Fibroblast of gingiva (primary cell): ENCODE measurements at places on chromosomes 5 and 9.

- peak; percentile 90 for DNase-seq
These were observed at the start of gene TPM2 for GRCh38 chr9:35689542-35690293. TSS of gene TPM2 (minus strand) at chr9:35689925. CDS start at chr9:35689817, 108 bp downstream.

DNA sequence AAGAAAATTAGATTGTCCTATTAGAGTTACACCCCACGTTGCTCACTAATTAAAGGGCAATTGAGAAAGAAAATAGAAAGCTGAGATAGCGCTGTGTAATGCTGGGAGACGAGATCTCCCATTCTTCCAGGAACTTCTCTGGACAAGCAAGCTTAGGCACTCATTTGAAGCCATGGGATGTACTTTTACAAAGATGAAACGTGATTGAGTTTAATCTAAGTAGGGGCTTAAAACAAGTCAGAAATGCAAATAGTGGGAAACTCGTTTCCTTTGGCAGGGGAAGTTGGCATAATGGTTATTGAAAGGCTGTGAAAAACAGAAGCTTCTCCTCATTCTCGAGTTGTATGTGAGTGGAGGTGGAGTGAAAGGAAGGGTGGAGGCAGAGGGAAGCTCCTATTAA, 3.7 kb downstream of the PRDM6 start:
- DNase-seq = no peak

DNA sequence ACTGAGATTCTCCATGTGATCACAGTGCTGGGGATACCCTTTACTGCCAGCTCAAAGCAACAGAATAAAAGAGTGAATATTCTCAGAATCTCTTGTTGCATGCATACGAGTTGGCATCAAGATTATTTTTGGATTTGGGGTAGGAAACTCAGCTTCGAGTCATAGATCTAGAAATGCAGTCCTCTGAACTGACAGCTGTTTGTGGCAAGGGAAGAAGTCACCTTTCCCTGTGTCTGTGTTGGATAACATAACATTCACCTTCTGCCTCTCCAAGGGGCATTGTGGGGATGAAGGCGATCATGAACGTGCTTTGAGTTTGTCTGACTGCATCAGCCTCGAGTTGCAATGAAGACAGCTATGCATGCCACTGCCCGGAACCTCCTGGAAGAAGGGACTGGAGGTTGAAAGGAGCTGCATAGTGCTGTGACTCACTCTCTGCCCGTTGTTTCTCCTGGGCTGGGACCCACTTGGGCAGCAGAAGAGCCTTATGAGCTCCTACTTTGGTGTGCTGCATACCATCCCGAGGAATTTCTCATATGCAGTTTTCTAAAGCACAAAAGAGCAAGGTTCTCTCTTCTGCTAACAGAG, 231.7 kb downstream of the ARHGAP26 start:
- DNase-seq = peak; percentile 48

- DNase-seq = no peak
These were observed 1174.8 kb downstream of the MAT2B start for GRCh38 chr5:164680216-164680615.

DNA sequence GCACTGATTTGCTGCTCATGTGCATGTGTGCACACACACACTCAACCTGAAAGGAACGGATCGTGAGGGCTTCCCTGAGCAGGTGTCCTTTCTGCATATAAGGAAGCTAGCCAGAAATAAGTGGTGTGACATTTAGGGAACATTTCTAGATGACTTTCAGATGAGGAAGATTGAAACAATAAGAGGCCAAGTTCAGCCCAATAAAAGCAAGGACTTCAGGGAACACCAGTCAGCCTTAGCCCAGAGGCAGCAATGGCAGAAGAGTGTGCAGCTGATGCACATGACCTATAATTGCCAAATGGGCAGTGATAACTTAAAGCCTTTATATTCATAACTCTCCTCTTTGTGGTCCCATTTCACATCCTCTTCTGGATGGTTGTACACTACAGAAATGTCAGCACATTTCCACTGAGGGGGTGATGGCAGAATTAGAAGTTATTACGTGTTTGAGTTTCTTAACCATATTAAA, 255.5 kb downstream of the TRIM32 start:
- no peak for DNase-seq

GRCh38 chr5:170537451-170538095, 33.8 kb downstream of the KCNIP1 start:
- DNase-seq = no peak

DNA sequence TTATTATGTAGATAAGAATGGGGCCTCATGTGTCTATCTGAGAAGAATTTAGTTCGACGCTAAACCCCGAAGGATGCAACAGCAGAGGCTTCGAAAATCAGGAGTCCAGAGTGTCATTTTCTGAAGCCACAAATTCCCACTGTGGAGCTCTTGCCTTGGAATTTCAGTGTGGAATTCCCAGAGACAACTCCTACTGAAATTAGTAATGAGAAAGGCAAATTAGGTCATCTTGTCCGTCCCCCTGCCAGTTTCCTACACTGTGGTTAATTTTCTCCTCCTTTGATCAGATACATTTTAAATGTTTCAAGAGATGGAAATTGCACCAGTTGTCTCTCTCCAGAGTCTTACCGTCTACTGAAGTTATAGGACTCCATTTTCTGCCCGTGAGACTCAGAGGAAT, 633.6 kb downstream of the BNC2 start:
- peak; percentile 20 for DNase-seq

DNA sequence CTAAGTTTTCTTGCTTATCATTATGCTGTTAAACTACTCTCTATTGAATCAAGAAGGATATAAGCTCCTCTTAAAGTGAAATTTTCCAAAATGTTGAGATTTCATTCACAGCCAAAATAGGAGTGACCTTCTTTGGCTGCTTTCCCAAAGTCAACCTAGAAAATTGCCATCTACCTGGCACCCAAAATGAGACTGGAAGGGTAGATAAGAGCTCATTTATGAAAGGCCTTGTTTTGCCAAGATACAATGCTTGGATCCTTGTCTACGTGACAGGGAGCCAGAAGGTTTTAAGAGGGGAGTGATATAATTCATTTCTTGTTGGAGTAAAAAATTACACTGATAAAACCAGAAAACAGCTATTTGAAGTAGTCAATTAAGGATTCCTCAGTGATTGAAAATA, 287.1 kb downstream of the IZUMO3 start:
- DNase-seq = no peak

DNA sequence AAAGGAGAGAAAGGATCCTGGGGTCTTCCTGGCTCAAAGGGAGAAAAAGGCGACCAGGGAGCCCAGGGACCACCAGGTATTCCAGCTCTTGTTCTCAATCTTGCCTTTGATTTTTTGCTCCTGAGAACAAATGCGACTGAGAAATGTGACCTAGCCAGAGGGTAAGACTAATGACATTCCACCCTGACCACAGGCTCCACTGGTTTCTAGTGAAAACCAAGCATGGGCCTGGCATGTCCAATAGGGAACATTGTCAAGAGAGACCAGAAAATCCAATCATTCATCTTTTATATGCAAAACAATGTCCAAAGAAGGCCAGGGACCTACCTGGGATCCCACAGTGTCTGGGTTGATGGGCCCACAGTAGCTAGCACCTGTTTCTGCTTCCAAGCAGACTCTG, 50.3 kb upstream of the TGFBR1 start:
- DNase-seq = no peak

GRCh38 chr9:108434502-108434901, 421.3 kb downstream of the ACTL7B start:
- peak; percentile 63 for DNase-seq

GRCh38 chr5:66931651-66932050, 264.9 kb downstream of the CD180 start:
- DNase-seq = no peak

- DNase-seq = no peak
These were observed 49.2 kb downstream of the ITGA2 start for GRCh38 chr5:53038196-53038847.

GRCh38 chr9:137276473-137277328, 825 bp upstream of the TOR4A start:
- DNase-seq = peak; percentile 63

DNA sequence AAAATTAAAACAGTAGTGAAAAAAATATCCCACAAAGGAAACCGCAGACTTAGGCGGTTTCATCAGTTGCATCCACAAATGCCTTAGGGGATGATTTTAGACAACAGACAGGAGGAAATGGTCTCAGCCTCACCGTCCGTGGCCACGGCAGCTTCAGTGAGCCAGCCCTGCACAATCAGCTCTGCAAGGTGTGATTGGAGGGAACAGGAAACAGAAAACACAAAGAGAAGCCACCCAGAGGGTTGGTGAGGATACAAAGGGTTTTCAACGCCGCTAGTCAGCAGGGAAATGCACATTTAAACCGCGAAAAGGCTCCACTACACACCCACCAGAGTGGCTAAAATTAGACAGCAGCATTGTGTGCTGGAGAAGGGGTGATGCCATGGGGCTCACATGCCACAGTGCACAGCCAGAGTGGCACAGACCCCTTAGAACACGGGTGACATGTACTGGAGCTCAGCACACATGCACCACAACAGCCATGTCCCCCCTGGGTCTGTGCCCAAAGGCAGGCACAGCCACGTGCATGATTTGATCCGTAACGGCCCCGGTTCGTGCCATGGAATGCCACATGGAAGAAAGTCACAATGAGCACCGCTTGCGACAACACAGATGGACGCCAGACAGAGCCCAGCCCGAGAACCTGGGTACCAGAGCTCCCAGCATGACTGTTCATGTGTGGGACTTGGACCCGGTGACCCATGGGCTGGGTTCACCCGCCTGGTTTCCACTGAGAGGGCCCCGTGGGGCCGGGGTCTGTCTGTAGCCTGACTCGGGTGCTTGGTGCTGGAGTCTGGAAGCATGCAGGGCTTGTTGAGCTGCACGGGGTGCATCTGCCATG, 18.3 kb upstream of the TERT start:
- DNase-seq = no peak

DNA sequence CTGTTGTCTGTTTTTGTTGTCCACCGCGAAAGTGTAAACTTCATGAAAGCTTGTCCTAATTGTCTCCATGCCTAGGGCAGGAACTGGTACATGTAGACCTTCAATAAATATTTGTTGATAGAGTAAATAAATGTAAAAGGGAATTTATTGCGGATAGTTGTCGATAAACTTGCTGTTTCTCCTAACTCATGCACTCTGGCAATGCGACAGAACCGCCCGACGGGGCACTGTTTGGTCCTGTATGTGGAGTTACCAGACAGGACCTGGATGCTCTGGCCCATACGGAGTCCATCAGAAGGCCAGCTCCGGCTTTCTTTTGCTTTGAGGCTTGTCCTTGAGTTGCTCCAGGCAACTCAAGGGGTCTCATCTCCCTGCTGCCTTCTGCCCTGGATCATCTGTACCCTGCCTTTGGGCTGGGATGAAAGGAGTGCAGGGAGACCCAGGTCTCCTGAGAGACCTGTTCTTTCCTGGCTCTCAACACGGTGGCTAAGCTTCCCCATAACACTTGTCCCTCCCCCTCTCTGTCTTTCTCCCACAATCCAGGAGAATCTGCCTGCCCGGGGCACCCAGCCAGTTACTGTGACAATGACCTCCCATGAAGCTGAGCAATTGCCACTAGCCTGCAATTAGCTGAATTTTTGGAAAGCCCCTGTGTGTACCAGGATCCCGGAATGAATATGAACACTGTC, 149.5 kb upstream of the PTCH1 start:
- no peak for DNase-seq

GRCh38 chr9:125841444-125841843, 94.3 kb downstream of the PBX3 start:
- DNase-seq = no peak

GRCh38 chr5:22693121-22693520, 160.0 kb downstream of the CDH12 start:
- no peak for DNase-seq

DNA sequence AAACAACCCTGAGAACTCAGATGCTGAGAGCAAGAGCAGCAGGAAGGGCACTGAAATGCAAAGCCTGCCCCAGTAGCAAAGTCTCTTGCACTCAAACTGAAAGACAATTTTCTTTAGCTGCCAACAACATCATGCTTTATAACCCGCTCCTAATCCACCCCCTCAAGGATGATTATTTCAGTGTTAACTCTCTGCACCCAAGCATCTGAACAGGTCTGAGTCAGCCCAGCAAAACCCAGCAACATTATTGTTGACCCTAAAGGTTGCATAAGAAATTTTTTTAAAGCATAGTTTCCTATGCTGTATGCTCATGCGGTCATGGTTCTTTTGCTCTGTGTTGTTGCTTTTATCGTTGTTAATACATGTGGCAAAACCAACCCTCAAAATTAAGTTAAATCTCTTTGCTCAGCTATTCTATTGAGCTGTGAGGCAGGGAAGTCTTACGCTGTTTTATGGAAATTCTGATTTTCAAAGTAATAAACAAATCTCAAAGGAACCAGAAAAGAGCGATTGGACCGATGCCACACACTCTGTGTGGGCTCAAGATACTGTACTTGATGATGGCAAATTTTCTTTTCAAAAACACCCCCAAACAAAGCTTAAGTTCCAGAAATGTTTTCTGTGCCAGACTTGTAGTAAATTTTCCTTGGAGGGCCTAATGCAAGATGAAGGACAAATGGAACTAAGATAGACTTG, 440.6 kb upstream of the MPDZ start:
- no peak for DNase-seq

DNA sequence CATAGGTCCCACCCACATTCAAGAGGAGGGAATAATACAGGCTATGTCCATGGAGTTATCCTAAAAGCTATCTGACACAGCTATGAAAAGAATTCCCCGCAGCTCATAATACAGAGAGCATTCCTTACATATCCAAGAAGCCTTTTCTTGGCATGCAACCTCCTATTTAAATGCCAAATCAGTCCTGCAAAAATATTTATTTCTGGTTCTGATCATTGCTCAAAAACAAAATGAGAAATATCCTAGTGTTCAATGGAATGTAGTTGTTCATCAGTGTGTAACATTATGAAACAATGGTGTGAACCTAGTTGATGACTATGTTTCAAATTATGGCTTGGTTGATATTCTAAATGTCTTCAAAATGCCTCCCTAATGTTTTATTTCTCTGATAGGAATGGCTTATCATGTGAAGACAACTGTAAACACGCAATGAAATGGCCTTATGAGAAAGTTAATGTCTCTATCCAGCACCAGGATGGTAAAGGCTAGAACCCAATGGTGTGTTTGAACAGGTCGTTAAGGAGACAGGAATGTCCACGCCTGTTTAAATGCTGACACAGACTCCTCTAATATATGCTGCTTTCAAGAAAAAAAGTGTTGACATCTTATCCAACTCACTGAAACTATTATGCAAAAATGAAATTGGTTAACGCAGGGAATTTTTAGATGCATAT, 126.7 kb upstream of the CDH6 start:
- DNase-seq = peak; percentile 74

- no peak for DNase-seq
These were observed 5.7 kb upstream of the NIPAL4 start for GRCh38 chr5:157454273-157454672.

DNA sequence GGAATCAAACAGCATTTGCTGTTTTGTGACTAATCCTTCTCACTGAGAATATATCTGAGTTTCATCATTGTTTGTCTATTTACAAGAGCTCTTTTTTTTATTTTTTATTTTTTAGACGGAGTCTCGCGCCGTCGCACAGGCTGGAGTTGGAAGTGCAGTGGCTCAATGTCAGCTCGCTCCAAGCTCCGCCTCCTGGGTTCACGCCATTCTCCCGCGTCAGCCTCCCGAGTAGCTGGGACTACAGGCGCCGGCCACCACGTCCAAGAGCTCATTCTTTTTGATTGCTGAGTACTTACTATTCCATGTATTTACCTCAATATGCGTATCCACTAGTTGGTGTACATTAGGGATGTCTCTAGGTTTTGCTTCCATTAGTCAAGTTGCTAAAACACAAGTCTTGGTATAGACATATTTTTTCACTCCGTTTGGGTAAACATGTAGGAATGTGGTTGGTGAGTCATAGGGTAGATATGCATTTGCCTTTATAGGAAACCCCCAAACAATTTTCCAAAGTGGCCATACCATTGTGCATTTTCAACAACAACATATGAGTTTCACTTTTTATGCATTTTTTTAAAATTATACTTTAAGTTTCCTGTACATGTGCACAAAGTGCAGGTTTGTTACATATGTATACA, 1005.0 kb upstream of the CDH10 start:
- DNase-seq = no peak
